ENCODE measurements at places on chromosomes 4 and X.

DNA sequence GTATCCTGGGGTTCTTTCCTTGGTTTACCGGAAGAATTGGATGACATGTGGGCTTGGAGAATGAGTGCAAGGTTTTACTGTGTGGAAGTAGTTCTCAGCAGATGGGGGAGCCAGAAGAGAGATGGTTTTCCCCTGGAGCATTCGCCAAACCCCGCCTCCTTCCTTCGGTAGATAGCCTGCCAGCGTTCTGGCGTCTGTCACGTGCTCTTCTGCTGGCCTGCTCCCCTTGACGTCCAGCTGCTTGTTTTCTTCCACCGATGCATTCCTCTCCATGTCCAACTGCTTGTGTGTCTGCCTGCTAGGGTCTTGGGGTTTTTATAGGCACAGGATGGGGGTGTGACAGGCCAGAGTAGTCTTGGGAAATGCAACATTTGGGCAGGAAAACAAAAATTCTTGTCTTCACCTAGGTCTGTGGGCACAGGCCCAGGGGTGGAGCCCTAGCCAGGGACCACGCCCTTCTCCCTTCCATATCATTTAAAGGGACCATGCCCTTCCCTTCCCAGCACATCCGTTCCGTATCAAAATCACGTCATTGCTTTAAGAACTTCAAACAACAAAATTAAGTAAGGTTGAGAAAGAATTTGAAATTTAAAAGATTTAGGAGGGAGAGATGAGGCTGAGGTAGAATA lies 538.7 kb upstream of the SMIM31 start:
- no peak for DNase-seq

GRCh38 chrX:86711531-86712180 lies 563.4 kb downstream of the DACH2 start:
- no peak for DNase-seq

- no peak for DNase-seq
Observed at GRCh38 chr4:21869978-21870745, 78.4 kb downstream of the KCNIP4 start.

- DNase-seq, result no peak
Observed at GRCh38 chr4:48639807-48640206, 140.3 kb downstream of the FRYL start.

DNA sequence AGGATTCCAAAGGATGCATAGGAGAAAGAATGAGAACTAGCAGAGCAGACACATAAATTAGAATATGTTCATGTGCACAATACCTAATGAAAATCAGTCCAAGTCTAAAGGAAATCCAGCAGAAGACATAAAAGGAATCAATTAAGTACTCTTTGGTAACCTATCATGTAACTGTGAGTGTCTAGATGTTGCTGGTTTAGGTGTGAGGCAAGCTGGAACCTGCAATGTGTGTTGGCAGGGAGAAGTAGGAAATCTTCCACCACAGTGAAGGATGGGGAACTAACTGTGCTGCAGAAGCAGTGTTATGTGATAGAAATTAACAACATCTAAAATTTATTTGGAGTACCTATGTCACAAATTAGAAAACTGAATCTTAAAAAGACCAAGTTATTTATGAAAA lies 330.8 kb upstream of the DKK2 start:
- DNase-seq, result no peak
